ENCODE measurements at places on chromosomes 7 and 10. TPM values are rescaled to one million over a fixed set of nuclear protein-coding genes. Genes with fewer than 3 reads are reported as not detected.

The AGBL3 gene
- total RNA-seq, result 1.1 TPM

The MPP7 gene
- total RNA-seq, result 0.23 TPM

The GRID1 gene
- 0.42 TPM for total RNA-seq

The TLX1 gene
- total RNA-seq, result not detected

The PSAP gene
- total RNA-seq, result 978 TPM

The SPDYE5 gene
- not detected for total RNA-seq

The SLC26A5 gene
- total RNA-seq, result not detected

The GIMAP8 gene
- total RNA-seq, result not detected

The USP6NL gene
- total RNA-seq, result 8.1 TPM

The PTPRN2 gene
- total RNA-seq, result 0.93 TPM

The GPR37 gene
- 0.53 TPM for total RNA-seq

The C10orf53 gene
- not detected for total RNA-seq

The CHAT gene
- total RNA-seq, result not detected

The KCNMA1 gene
- 67.4 TPM for total RNA-seq

The FAM24A gene
- total RNA-seq, result not detected

The TWIST1 gene
- 3.2 TPM for total RNA-seq

The TMEM229A gene
- not detected for total RNA-seq

The MKRN1 gene
- total RNA-seq, result 61.2 TPM

The NME8 gene
- total RNA-seq, result not detected

The CYP2C19 gene
- not detected for total RNA-seq

The RPA3 gene
- 94.8 TPM for total RNA-seq

The TMEM270 gene
- not detected for total RNA-seq

The SYCE1 gene
- not detected for total RNA-seq

The ABCB1 gene
- 0.29 TPM for total RNA-seq

The MACROH2A2 gene
- total RNA-seq, result 28.7 TPM

The COL17A1 gene
- total RNA-seq, result 2.1 TPM

The PRKAR2B gene
- 3.3 TPM for total RNA-seq

The BLNK gene
- total RNA-seq, result not detected

Measured in A549 treated with RU486 at 1 μM for 4 hours (cell line).